Osteoblast (primary cell): ENCODE measurements at places on chromosomes 7 and 10. TPM values are rescaled to one million over a fixed set of nuclear protein-coding genes. Genes with fewer than 3 reads are reported as not detected.

The CFAP58 gene
- total RNA-seq = 0.36 and 0.59 TPM in 2 replicates

The SLC26A3 gene
- not detected in 2 replicates for total RNA-seq

The PRKCQ gene
- total RNA-seq = not detected in 2 replicates

The CDK1 gene
- 5.8 and 6.5 TPM in 2 replicates for total RNA-seq

- peak; percentile 52 for DNase-seq
Observed at GRCh38 chr7:5077740-5078139, 32.1 kb downstream of the RBAK start.

DNA sequence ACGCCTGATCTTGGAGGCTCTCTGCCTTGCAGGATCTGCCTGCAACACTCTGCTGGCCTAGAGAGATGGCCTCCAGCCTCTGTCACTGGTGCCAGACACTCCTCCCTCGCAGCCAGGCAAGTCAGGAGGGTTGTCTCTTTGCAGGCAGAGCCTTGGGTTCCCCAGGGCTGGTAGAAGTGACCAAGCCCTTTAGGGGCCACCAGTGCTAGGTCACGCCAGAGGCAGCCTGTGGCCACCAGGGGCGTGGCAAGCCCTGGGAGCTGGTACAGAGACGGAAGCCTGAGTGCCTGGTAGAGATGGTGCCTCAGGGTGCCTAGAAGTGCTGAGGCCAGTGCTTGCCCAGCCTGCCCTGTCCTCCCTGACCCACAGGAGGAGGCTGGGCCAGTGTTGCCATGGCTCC, 9.1 kb downstream of the ADCYAP1R1 start:
- DNase-seq = peak; percentile 51

DNA sequence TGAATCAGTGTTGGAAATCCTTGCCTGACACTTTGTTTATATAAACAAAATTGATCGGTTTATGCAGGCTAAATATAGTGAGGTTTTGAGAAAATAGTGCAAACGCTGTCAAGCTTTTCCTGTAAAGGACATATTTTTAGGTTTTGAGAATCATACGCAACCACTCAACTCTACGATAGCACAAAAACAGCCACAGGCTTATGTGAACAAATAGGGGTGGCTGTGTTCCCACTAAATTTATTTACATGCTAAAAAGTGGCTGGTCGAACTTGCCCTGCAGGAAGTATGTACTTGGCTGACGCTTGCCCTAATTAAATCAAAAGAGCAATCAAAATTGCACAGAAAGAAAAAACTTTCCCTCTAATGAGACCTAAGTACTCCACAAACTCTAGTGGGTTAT, 234.7 kb upstream of the CACNA2D1 start:
- DNase-seq = no peak

DNA sequence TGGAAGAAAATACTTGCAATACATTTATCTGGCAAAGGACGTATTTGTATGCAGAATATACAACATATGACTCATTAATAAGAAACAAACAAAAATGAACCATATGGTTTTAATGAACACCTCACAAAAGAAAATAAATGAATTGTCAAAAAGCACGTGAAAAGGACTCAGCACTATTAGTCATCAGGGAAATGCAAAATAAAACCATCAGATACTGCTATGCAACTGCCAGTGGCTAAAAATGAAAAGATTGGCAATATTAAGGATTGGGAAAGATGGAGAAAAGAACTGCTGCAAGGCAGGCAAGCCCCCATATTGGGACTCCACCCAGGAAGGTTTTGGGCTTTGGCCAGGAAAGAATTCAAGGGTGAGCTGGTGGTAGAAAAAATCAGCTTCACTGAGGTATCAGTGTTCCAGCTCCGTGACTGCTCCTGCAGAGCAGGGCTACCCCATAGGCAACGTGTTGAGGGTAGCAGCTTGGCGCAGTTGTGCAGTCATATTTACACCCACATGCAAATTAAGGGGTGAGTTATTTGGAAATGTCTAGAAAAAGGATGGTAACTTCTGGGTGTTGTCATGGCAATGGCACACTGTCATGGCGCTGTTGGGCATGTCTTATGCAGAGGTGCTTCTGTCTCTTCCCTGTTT, 72.7 kb downstream of the CUBN start:
- no peak for DNase-seq
